Activated T-helper 9 cell treated with anti-CD3 and anti-CD28 coated beads, Interleukin-2, amount 50 U/mL, for 16 hours (primary cell): ENCODE measurements at places on chromosomes 3 and 15.
A peak's percentile ranks its signal among the peaks of the same experiment; 100 is the strongest.

DNA sequence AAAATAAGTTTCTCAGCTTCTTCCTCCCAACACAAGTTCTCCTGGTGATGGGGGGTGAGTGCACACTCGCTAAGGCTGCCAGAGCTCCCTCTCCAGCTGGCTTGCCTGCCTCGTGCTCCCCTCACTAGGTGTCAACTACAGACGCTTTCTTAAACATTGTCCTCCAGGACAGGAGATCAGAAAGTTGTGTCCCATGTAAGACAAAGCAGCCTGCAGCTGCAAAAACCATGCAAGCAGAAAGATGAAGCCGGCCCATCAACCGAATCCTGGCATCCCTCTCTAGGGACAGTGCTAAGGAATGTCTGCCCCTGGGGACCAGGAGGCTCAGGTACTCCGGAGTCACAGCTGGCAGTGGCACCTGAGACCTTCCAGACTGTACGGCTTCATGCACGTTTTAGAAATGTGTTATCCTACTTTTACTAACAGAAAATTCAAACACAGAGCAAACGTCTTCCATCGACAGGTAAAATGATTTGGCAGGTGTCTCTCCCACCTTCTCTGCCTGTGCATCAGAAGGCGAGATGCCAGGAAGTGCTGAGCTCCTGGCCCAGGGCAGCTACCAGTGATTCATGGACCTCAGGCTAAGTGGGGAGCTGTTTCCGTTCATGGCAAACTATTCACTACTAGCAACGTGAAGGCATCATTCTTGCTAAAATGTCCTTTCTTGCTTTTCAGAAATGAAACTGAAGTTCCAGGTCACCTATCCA is 246.1 kb downstream of the ADAMTS17 start:
- DNase-seq: no peak

DNA sequence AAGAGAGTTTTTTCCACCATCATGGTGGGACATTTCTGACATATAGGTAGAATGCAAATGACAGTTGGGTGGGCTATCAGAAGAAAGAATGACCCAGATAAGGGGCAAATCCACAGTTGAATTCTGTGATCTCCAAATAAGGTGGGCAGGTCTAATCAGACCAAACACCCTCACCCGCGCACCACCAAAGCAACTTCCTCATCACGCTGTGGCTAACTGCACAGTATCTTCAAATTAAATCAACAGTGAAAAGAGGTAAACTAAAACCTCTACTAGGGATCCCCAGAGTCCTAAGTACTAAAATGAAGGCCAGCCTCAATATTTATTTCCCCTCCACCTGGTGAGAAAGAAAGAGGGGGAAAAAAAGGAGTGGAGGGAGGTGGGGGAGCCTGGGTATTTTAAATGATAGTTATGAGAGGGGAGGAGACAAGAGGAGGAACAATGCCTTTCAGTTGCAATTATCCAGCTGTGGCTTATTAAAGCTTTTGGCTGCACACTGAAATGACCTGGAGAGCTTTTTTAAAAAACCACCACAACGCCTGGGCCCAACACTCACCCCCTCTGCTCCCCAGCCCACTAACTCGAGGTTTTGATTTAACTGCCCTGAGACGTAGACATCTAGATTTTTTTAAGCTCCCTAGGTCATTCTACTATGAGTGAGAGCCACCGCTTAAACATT is 61.0 kb downstream of the LRIG1 start:
- DNase-seq: no peak

- DNase-seq: no peak
Observed at GRCh38 chr15:87732976-87733375, 523.6 kb downstream of the NTRK3 start.

- DNase-seq: no peak
Observed at GRCh38 chr15:99029341-99030144, 22.0 kb upstream of the PGPEP1L start.

GRCh38 chr3:48938689-48939088 is 20.0 kb downstream of the ARIH2 start:
- no peak for DNase-seq

DNA sequence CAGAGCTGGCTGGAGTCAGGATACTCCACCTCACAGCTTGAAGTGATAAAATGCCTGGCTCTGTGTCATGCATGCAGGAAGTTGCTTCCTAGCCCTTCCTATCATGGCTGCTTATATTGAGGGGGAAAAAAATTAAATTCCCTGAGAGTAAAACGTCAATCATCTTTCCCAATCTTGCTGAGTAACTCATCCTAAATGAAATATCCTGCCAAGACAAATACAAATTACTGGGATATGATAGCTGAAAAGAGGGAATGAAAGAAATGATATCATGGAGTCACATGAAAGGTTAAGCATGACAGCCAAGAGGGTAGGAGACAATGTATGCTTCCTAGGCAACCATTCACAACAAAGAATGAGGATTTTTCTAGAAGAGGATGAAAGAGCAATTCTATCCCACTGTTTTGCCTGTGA is 110.6 kb downstream of the ABI3BP start:
- DNase-seq: no peak

DNA sequence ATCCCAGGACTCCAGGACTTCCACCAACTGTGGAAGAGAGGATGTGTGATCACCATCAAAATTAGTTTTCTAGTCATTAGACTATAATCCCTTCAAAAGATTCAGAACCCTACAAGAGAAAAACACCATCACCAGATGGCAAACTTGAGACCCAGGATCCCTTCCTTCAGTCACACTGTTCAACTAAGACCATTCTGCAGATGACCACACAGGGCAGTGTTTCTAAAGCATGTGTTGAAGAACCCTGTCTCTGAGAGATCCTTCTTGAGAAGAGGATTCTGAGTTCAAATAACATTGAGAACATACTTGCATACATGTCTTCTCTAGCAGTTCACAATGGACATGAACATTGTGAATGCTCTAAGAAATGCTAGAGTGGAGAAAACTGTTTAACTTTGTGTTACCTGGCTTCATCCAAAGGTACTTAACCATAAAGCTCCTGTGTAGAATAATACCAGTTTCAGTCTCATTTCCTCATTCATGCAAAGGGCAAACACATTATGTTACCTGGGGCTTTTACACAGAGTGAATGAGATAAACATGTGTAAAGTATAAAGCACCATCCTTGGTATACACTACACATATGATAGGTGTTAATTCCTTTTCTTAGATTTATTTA is 2.4 kb upstream of the ADGRG7 start:
- DNase-seq: no peak

GRCh38 chr3:48030188-48030587 is 14.0 kb upstream of the MAP4 start:
- DNase-seq: no peak

DNA sequence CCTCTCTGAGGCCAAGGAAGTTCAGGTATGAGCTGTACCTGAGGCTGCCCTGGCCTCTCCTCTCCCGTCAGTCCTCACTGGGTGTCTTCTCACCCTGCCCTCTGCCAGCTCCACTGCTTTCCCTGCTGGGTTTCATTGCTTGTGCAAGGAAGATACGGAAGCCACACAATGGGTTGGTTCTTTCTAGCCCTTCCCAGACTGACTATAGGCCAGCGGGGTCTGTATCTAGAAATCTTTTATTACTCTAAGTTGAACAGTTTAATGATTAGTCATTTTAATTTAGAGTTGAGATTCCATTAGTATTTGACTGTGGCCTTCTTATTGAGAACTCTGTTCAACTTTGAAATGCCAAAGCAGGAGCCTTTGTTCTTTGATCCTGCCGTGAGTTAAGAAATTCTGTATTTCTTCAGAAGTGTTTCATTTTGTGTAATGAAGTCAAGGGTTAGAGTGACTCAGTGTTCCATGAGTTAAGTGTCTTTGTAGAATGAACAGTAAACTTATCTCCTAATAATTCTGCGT is 16.2 kb downstream of the C3orf62 start:
- no peak for DNase-seq

DNA sequence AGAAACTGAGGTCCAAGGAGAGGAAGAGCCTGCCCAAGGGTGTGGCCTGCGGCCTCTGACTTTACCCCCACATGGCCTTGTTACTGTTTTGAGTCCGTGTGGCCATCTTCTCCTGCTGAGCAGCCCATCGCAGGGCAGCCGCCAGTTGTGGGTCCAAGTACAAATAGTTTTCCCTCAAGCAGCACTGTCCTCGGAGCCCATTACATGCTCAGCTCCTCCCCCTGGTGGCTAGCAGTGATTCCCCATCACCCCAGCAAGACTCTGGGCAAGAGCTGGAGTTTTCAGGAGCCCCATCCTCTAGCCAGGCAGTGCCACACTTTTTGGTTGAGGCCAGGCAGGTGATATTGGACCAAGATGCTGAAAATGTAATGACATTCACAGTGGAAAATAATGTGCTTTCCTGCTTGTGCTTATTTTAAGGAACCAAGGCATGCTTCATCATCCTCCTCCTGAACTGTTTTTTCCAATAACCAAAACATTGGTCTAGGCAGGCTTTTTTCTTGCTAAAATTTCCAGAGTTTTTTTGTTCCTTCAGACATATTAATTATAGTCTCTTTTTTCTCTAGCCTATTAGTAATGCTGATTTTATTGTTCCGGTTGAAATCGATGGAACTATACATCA is 23.2 kb upstream of the VILL start:
- DNase-seq: peak; percentile 5

- no peak for DNase-seq
Observed at GRCh38 chr3:17075907-17076306, 191.2 kb downstream of the PLCL2 start.

GRCh38 chr3:168260859-168261258 is 165.1 kb upstream of the GOLIM4 start:
- DNase-seq: no peak

DNA sequence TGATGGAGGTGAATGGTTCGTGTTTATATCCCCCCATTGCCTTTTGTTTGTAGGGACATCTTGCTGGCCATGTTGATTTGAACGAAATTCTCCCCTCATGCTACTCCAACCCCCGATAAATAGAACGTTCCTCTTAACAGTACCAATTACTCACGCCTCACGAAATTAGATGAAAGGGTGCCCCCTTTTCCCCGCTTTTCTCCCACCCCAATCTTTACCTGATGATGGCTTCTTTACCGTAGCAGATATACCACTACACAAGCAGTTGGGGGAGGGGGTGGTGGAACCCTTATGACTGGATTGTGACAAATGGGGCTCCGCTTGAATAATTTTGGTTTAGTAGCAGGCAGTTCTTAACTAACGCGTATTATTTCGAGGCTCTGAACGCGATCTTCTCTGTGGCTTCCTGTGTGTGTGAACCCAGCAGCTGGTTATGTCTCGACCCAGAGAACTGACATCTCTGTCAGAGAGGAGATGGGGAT is 1.1 kb downstream of the PIAS1 start:
- peak; percentile 38 for DNase-seq
